ENCODE measurements at places on chromosomes 1 and 21.

DNA sequence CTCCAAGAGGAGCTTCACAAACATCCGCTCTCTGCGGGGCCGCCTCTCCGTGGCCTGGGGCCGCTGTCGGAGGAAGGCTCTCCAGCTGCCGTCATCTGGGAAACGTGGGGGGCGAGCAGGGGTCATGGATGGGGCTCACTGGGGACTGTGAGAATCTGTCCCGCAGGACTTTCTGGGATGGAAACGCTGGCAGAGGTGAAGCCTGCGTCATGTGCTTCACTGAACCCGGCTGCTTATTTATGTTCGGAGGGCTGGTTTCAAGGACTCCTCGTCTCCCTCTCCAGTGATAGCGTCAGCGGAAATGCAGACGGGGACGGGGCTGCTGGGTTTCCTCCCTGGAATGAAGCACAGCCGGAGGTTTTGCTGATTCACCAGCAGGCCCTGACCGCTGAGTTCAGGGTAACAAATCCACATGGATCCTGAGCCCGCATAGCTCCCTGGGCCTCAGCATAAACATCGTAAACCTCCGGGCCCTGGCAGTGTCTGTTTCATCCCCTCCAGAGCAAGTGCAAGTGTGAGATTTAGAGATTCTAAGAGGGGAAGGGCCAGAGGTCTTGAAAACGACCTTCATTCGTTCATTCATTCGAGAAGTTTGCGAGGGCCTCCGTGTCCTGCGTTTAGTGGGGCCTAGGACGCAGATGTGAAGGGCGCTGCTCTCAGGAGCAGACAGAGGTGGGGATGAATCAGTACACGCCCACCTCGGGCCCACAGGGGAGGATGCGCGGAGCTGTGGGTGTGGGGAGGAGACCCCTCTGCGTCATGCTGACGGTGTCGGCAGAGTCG lies 7.0 kb upstream of the POFUT2 start:
- DNase-seq, result peak; percentile 99

- no peak for DNase-seq
Measured at GRCh38 chr1:230216896-230217295, 149.9 kb downstream of the GALNT2 start.

DNA sequence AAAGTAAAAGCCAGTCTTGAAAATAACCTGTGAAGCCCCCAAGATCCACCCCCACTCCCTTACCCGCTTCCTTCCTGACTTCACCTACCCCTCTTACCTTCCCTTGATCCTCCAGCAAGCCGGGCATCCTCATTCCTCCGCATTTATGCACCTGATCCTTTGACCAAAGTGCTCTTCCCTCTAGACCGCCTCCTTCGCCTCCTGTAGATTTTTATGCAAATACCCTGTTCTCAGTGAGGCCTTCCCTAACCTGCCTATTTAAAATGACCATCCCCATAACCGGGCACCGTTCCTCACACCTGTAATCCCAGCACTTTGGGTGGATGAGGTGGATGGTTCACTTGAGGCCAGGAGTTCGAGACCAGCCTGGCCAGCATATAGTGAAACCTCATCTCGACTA lies 1.1 kb upstream of the NENF start:
- no peak for DNase-seq

GRCh38 chr1:195218428-195219212 lies 1389.6 kb downstream of the KCNT2 start:
- DNase-seq, result no peak

- peak; percentile 96 for DNase-seq
Measured at GRCh38 chr1:168439456-168440375, 104.1 kb downstream of the XCL2 start.

- no peak for DNase-seq
Measured at GRCh38 chr1:203492082-203492747, 1.7 kb upstream of the OPTC start.

- no peak for DNase-seq
Measured at GRCh38 chr1:112517231-112517630, 8.5 kb downstream of the WNT2B start.

- no peak for DNase-seq
Measured at GRCh38 chr1:151898519-151898991, 10.8 kb downstream of the THEM4 start.

GRCh38 chr1:54736685-54737084 lies 21.0 kb downstream of the TTC4 start:
- no peak for DNase-seq

GRCh38 chr1:32062867-32063230 lies 9.9 kb upstream of the TMEM39B start:
- DNase-seq, result no peak

GRCh38 chr1:147833231-147833860 lies 69.2 kb upstream of the GJA8 start:
- DNase-seq, result no peak

- no peak for DNase-seq
Measured at GRCh38 chr1:36438715-36439114, 11.5 kb downstream of the OSCP1 start.

- no peak for DNase-seq
Measured at GRCh38 chr1:209443975-209444651, 139.4 kb upstream of the CAMK1G start.

DNA sequence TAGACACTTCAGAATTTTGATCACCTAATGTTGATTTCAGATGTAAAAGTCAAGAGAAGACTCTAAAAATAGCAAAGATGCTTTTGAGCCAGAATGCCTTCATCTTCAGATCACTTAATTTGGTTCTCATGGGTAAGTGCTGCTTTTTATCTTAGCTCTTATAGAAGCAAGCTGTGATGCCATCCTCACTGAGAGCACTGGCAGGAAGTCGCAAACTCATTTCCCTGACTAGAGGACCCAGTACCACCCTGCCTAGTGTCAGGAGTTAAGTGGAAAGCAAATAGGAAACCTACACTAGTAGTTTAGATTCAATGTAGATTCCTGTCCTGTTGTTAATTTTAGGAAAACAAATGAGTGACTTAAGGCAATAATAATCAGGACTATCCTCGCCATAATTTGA lies 12.1 kb downstream of the IFNAR2 start:
- no peak for DNase-seq

- DNase-seq, result peak; percentile 84
Measured at GRCh38 chr1:41898191-41898713, 20.5 kb downstream of the HIVEP3 start.

- DNase-seq, result no peak
Measured at GRCh38 chr1:70358921-70359564, 4.5 kb upstream of the ANKRD13C start.

GRCh38 chr1:203177036-203177405 lies 1.4 kb upstream of the MYBPH start:
- DNase-seq, result no peak

DNA sequence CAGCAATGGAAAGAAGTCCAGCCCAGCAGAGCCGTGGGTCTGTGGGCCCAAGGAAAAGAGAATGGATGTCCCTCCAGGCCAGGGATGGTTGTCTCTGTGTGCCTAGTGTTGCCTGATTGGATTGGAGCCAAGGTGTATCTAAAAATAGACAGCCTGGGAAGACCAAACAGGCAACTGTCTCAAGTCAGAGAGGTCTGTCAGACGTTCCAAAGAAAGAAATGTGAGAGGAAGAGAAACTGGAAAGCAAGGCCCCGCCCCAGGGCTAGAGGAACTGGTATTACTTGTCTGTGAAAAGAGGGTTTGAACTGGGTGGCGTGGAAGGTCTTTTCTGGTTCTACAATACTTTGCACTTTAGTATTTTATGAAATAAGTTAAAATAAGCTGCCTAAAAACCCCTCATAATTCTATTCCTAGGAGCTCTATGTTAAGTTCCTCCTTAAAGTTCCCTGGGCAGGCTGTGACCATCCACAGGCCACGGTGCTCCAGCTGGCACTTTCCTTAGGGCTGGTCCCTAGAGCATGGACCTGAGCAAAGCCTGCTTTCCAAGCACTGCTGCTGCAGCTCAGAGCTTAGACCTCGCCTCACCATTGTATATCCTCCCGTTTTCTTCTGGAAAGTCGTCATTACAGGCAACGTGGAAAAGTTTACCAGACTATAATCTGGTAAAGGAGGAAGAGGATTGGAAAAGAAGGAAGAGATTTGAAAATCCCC lies 151.6 kb downstream of the DISC1 start:
- peak; percentile 54 for DNase-seq

DNA sequence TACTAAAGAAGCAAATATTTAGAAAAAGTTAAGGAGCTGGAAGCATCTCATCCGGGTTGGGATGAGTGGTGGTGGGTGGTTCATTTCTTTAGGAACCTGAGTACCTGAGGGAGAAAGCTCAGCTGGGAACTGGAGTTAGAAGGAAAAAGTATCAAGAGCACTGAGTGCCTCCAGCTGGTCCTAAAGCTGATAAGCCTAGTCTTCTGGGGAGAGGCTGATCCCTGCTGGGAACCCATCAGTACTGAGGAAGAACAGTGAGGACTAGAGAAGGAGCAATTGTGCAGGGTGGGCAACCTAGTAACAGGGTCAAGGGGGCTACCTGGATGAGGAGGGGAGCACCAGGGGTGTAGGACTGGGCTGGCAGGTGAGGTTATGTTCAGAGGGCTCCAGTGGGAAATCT lies 89.5 kb downstream of the RUNX1 start:
- DNase-seq, result no peak

DNA sequence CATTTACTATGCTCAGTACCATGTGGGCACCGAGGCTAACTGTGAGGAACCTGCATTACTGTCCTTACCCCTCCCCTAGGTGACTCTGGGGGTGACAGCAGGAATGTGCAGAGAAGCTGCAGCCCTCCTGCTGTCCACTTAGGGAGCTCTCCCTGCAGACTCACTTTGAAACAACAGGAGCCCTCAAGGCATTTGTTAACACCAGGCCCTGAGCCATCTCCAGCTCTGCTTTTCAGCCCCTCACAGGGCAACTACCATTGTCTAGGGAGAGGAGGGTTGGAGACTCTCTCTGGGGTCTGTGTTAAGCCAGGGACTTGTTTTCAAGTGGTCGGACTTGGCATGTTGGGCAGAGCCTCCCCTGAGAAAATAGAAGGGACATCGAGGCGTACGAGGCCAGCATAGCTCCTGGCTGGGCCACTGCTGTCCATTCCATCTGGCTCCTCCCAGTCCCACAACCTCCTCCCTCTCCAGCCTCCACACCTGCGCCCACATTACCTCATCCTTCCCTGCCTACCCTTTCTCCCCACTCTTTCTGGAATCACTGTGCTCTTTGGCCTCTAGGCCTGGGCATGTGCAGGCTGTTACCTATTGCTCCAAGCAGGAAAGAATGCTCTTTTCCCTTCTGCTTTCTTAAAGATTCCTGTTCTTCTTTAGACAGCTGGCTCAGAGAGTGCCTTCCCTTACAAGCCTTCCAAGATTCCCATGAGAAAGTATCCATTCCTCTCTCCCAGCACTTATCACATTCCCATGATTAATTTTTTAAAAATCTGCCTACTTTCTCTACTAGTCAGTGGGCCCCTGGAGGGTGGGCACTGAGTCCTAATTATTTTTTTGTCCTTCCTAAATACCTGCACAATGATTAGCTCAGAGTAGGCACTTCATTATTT lies 102.7 kb upstream of the GCLM start:
- no peak for DNase-seq

DNA sequence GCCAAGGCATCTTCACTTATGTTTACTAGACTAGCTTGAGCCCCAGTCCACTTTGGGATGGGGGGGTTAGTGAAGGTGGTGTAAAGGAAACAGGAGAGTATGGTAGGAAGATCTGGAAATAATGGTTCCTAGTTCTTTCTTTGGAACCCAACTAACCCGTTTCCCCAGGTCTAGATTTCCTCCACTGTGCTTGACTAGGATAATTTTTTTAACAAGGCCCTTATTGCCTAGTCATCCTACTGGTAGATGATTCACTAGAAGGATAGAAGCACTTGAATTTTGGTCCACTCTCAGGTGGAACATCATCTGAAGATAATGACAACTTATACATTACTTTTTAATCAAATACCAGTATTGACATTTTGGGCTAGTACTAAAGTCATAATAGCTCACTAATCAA lies 45.9 kb upstream of the MYOCOS start:
- no peak for DNase-seq

GRCh38 chr1:1666526-1666925 lies 7.7 kb upstream of the CDK11B start:
- no peak for DNase-seq
